ENCODE measurements at places on chromosomes 3 and 15. TPM values are rescaled to one million over a fixed set of nuclear protein-coding genes. Genes with fewer than 3 reads are reported as not detected.

The NPAP1 gene
- not detected for total RNA-seq

The RTP3 gene
- total RNA-seq: not detected

The CCDC9B gene
- total RNA-seq: 30.1 TPM

- H3K36me3 ChIP-seq: no peaks in the 10 kb centered on the region
- H3K27ac ChIP-seq: no peak overlapping the region
- no peak overlapping the region for H3K4me3 ChIP-seq
- peaks cover 6% of the 10 kb centered on the region for H3K4me1 ChIP-seq
- H3K27me3 ChIP-seq: no peaks in the 10 kb centered on the region
Measured at GRCh38 chr3:109257269-109257668, 59.0 kb downstream of the DPPA2 start.

- no peak overlapping the region for H3K27ac ChIP-seq
- DNase-seq: peak; percentile 17
- peaks cover 11% of the 10 kb centered on the region for H3K4me1 ChIP-seq
- no peaks in the 10 kb centered on the region for H3K27me3 ChIP-seq
Measured at GRCh38 chr15:74620636-74621545, 5.3 kb downstream of the CLK3 start.

GRCh38 chr3:112688085-112688769, 47.3 kb upstream of the CCDC80 start:
- H3K36me3 ChIP-seq: no peaks in the 10 kb centered on the region
- H3K27me3 ChIP-seq: no peaks in the 10 kb centered on the region

- H3K4me3 ChIP-seq: no peak overlapping the region
- H3K27me3 ChIP-seq: no peaks in the 10 kb centered on the region
- peak overlapping the region; percentile 42 for H3K27ac ChIP-seq
Measured at GRCh38 chr3:188306435-188307005, 152.6 kb downstream of the LPP start.

The DHFR2 gene
- 4.5 TPM for total RNA-seq

The RUVBL1 gene
- total RNA-seq: 14.1 TPM

DNA sequence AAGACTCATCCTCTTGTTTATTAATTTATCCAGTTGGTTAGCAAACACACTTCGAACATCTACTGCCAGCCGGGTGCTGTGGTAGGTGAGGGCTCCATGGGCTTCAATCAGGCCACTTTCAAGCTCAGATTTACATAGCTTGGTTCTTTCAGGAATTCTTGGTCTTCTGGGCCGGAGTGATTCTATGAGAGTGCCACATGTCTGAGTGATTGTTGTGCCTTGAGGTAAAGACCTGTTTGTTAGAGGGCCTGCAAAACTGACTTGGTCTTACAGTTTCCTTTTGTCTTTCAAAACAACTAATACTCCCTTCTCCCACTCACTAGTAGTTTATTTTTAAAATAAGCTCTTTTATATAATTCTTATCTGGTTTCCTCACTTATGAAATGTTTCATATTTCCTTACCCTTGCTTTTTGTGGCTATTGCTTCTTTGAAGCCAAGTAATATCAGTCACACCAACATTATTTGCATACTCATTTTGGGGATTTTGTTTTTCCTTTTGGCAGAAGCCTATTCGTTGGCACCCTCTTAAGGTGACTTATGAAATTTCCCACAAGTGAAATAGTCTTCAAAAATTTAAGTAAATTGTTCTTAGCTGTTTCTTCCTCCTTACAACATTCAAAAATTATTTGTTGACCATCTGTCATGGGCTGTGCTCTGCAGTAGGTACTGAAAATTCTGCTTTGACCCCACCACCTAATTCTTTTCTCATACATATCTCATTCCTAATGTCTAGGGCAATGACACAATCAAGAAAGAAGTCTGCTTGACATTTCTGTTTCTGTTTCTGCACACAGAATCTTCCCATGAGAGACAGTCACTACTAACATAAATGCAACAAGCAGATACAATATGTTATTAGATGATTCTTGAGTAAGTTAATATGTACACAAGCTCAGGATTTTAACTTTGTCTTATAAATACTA, 120.2 kb downstream of the LRRC28 start:
- no peaks in the 10 kb centered on the region for H3K36me3 ChIP-seq
- H3K4me1 ChIP-seq: peaks cover 7% of the 10 kb centered on the region
- H3K4me3 ChIP-seq: no peak overlapping the region
- peak overlapping the region; percentile 69 for H3K27ac ChIP-seq
- no peak for DNase-seq

The CPLX3 gene
- not detected for total RNA-seq

The ITIH1 gene
- total RNA-seq: not detected

DNA sequence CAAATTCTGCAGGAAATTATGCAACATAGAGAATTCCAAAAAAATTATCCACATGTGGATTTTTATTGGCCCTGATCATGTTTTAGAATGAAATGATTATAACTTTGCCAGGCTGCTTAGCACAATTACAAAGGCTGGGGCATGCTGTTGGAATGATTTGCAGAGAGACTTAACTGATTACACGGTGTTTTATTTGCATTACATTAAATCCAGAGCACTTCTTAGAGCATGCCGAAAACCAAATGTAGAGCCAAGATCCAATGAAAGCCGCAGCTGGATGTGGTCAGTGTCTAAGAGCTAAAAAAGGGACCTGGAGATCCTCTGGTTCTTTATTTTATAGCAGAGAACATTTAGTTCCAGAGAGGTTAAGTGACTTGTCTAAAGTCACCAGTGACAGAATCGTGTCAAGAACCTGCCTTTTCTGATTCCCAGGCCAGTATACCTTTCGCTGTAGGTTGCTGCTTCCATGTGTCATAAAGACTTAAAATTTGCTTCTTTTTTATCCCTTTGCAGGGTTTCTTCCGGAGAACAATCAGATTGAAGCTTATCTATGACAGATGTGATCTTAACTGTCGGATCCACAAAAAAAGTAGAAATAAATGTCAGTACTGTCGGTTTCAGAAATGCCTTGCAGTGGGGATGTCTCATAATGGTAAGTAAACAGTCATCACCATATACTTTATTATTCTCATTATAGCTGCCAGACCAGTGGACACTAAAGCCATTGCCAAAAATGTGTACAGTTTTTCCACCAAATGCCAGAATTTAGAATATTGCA, 92.0 kb upstream of the TSEN2 start:
- H3K4me1 ChIP-seq: no peaks in the 10 kb centered on the region
- H3K27me3 ChIP-seq: no peaks in the 10 kb centered on the region
- no peak overlapping the region for H3K4me3 ChIP-seq
- no peak overlapping the region for H3K27ac ChIP-seq
- DNase-seq: no peak
- no peaks in the 10 kb centered on the region for H3K36me3 ChIP-seq

DNA sequence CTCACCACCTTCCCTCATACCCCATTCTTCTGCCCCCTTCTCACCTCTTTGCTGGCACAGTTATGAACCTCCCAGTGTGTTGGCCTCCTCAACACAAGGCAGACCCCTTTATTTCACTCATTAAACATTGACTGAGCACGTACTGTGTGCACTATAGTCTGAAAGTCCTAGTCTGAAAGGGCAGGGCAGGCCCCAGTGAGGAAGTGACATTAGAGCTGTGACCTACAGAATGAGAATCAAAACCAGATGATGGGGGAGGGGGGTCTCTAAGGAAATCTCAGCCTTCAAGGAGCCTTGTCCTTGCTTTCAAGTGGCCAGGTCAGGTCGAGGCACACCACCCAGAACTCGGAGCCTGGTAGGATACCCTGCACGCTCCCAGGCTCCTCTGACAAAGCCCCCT, 3.5 kb downstream of the SLC28A1 start:
- H3K4me3 ChIP-seq: no peak overlapping the region
- H3K27me3 ChIP-seq: no peaks in the 10 kb centered on the region
- DNase-seq: no peak
- no peak overlapping the region for H3K27ac ChIP-seq
- peaks cover 44% of the 10 kb centered on the region for H3K4me1 ChIP-seq
- H3K36me3 ChIP-seq: no peaks in the 10 kb centered on the region

The MUC13 gene
- total RNA-seq: 0.49 TPM

- no peaks in the 10 kb centered on the region for H3K4me1 ChIP-seq
- H3K4me3 ChIP-seq: no peak overlapping the region
Measured at GRCh38 chr15:56528136-56528535, 63.2 kb upstream of the MNS1 start.

- no peaks in the 10 kb centered on the region for H3K36me3 ChIP-seq
- DNase-seq: no peak
- peak overlapping the region; percentile 41 for H3K27ac ChIP-seq
- H3K27me3 ChIP-seq: no peaks in the 10 kb centered on the region
- H3K4me1 ChIP-seq: peaks cover 19% of the 10 kb centered on the region
Measured at GRCh38 chr3:69376731-69377130, 9.2 kb downstream of the FRMD4B start.

DNA sequence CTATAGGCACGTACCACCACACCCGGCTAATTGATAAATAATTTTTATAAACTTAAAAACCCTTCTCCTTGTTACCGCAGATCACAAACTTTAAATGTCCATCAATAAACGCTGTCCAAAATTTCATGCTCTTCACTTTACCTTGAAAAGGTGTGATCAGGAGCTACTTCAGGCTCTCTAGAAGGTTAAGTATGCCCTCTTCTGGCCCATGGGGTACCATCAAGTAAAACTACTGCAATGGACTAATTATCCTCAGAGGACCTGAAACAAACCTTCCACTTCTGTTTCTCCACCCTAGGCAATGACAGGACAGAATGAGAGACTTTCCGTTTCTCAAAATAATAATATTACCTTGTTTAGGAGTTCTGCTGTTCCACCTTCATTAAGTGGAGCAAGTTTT, 9.2 kb downstream of the LZTFL1 start:
- peaks cover 34% of the 10 kb centered on the region for H3K36me3 ChIP-seq
- DNase-seq: no peak
- H3K27ac ChIP-seq: no peak overlapping the region
- no peak overlapping the region for H3K4me3 ChIP-seq
- no peaks in the 10 kb centered on the region for H3K27me3 ChIP-seq

The TMEM158 gene
- total RNA-seq: 2.2 TPM

DNA sequence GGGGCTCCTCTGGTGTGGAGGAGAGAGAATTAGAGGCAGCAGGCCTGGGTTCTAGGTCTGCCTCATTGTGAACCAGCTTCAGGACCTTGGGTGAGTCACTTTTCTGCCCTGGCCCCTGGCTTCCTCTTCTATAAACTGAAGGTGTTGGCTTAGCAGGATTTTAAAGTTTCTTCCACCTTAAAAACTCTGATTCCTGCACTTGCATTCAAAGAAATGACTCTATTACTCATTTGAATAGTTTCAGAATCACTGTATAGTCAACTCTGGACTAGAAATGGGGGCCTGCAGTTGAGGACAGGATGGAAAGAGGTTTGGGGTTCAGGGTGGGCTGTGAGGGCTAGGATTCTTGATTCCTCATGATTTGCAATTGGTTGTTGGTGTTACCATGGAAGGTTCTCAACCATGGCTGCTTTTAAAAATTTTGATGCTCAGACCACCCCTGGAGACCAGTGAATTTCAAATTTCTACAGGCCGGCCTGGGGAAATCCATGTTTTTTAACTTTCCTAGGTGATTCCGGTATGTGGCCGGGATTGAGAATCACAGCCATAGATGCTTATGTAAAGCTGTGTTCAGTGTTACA, 19.9 kb downstream of the SMAD3 start:
- no peaks in the 10 kb centered on the region for H3K36me3 ChIP-seq
- no peaks in the 10 kb centered on the region for H3K27me3 ChIP-seq
- H3K4me1 ChIP-seq: peaks cover 36% of the 10 kb centered on the region
- H3K27ac ChIP-seq: no peak overlapping the region
- no peak for DNase-seq

The GAP43 gene
- total RNA-seq: 2.8 TPM

The CTSH gene
- 149 TPM for total RNA-seq

GRCh38 chr15:82298520-82298919, 35.9 kb downstream of the SAXO2 start:
- H3K27ac ChIP-seq: no peak overlapping the region
- no peaks in the 10 kb centered on the region for H3K27me3 ChIP-seq
- no peak overlapping the region for H3K4me3 ChIP-seq
- DNase-seq: no peak

DNA sequence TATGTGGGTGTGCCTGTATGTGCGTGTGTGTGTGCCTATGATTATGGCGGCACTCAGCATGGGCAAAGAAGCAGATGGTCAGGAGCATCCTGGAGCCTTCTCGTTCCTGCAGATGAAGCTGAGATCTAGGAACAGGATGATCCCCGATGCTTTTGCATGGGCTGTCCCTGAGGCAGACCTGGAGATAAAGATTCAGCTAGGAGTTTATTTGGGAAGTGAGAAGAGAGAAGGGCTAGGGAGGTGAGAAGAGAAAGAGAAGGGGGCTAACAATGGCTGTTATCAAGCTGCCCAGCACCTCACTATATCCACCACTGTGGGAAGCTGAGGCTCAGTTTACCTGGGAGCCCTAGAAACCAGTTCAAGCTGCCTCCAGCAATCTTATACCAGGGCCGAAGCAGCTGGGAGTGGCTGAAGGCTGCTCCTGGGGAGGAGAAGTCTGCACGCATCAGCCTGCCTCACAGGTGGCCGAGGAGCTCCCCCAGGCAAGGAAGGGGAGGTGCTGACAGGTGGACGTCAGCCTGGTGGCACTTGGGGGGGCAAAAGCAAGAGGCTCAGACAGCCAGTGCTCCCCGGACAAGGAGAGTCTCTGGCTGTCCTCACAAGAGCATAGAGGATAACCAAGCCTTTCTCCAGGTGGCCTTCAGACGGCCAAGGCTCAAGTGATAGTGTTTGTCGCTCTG, 94.0 kb upstream of the IQSEC1 start:
- H3K27me3 ChIP-seq: no peaks in the 10 kb centered on the region
- H3K4me1 ChIP-seq: no peaks in the 10 kb centered on the region
- H3K4me3 ChIP-seq: no peak overlapping the region
- DNase-seq: no peak
- no peak overlapping the region for H3K27ac ChIP-seq

DNA sequence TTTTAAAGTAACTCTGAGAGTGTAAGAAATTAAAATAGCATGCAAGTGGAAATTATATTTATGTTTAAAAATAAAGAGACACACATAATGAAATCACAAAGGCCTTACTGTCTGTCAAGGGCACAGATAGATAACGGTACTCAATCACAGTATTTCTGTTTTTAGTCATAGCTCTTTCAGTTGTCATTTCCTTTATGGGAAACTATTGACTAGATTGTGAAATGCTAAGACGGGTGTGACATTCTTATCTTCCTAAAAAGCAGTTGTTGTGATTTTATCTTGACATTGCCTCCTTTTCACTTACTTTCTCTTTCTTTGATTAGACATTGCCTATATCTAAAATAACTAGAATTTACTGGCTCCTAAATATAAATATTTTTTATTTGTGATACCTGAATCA, 100.1 kb upstream of the PLSCR5 start:
- no peak overlapping the region for H3K4me3 ChIP-seq
- no peak for DNase-seq
- H3K4me1 ChIP-seq: no peaks in the 10 kb centered on the region
